Stimulated activated CD4-positive, alpha-beta T cell treated with anti-CD3 and anti-CD28 coated beads, Interleukin-4, amount 100 ng/mL, for 48 hours (primary cell): ENCODE measurements at places on chromosomes 2 and 18.

DNA sequence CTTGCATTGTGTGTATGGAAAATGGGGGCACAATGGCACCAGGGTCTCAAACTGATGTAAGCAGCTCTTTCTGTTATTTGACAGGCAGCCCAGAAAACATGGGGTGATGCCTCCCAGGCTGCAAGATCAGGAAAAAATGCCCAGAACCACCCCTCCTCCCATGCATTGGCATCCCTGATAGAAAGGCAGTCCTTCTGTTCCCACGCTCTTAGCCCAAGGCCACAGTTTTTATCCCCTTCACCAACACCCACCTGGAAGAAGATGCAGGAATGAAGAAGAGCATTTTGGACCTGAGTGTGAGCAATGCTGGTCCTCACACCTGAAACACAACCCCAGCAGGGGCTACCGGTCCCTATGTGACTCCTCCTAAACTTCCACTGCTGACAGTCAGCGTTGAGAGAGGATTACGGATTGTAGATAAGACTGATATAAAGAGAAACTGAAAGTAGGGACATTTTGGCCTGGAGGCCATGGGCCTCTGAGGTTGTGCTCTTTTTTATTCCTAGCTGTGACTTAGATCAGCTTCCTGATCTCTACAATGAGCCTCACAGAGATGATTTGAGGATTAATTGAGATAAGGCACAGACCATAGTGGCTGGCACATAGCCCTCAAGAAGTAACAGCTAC, 386.0 kb upstream of the ATP5MC3 start:
- no peak for DNase-seq

DNA sequence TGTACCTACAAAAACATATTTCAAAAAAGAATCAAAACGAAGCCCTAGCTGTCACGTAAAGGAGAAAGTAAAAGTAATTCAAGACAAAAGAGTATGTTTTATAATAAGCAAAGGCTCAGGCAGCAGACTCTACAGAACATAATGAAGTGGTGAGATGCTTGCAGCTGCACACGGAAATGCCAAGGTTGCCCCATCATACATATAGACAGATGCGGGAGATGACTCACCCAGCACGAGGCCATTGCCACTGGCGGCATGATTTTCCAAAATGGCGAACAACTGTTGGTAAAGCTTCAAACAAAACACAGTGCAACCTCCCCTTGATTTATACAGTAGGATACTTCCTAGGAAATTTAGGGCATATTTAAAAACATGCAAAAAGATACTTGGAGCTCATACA, 26.0 kb upstream of the C1QL2 start:
- DNase-seq, result no peak

- no peak for DNase-seq
Observed at GRCh38 chr2:45980161-45980865, 316.9 kb upstream of the EPAS1 start.

GRCh38 chr2:150517951-150518680, 30.6 kb upstream of the RND3 start:
- no peak for DNase-seq

DNA sequence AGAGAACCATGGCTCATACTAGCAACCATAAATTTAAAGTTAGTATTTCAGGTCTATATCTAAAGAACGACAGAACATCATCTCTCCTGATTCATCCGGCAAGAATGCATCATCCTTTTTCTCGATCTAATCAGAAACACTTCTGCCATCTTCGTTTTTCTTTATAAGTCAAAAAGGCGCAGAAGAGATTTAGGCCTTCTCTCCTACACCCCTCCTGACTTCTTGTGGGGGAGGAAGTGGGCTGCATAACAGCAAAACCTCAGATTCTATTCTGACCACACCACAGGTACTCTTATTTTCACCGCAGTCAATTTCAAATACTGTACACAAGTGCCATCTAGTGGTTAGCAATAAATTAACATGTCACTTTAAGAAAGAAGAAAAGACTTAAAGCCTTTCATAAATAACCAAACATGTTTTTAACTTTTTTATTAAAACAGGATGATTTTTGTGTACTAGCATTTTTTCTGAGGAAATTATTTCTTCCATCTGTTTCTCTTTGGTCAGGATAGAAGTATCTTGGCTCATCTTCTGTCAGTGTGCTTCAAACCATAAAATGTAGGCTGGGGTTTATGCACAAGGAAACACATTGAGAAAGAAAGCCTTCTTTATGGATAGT, 48.4 kb upstream of the PIK3C3 start:
- DNase-seq, result no peak

GRCh38 chr2:95698146-95698545, 106.3 kb downstream of the TRIM43 start:
- no peak for DNase-seq

GRCh38 chr2:3151153-3151918, 226.3 kb downstream of the EIPR1 start:
- no peak for DNase-seq

DNA sequence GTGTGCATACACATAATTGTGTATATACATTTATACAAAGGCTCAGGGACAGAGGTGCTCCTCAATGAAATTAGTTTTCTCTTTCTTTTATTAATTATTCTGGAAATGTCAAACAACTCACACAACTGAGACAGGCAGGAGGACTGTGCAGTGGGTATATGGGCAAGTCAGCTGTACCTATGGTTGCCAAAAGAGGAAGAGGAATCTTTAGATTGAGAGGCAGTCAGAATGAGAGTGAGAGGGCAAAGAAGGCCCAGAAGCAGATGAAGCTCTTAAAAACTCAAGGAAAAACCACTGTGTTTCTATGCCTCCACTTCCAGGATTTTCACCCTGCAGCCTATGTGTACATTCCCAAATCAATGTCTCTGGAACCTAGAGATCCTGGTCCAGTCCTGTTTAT, 79.1 kb downstream of the CACNB4 start:
- no peak for DNase-seq
